ENCODE measurements at places on chromosomes 16 and 17.

DNA sequence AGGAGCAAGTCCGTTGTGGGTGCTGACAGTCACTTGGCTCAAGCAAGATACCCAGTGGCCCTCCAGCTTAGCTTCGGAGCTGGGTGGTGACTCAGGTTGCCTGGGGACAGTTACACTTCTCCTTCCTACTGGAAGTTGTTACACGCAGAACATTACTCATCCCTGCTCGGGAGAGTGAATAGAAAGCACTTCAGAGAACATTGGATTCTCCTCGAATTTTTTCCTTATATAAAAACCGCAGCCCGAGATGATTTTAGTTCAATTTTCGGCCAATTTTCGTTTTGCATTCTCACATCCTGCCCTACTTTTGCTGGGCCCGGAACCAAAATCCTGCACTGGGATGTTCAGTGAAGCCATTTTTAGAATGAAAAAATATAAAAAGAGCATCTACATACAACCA is 99.7 kb downstream of the ELAC2 start:
- DNase-seq, result no peak

- no peak for DNase-seq
Observed at GRCh38 chr17:27224526-27225315, 69.2 kb upstream of the WSB1 start.

GRCh38 chr17:5825717-5826330 is 241.5 kb upstream of the NLRP1 start:
- DNase-seq, result no peak

DNA sequence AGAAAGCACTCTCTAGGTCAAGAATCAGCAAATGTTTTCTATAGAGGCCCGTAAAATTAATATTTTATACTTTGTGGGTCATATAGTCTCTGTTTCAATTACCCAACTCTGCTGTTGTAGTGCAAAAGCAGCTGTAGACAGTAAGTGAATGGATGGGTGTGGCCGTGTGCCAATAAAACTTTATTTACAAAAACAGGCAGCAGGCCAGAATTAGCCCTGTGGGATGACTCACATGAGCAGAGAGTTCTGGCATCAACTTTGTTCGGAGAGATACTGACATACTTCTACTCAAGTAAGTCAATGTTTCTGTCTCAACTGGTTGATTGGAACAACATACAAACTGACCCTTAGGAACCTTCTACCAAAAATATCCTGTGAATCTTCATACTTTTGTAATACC is 616.2 kb downstream of the MAF start:
- no peak for DNase-seq

DNA sequence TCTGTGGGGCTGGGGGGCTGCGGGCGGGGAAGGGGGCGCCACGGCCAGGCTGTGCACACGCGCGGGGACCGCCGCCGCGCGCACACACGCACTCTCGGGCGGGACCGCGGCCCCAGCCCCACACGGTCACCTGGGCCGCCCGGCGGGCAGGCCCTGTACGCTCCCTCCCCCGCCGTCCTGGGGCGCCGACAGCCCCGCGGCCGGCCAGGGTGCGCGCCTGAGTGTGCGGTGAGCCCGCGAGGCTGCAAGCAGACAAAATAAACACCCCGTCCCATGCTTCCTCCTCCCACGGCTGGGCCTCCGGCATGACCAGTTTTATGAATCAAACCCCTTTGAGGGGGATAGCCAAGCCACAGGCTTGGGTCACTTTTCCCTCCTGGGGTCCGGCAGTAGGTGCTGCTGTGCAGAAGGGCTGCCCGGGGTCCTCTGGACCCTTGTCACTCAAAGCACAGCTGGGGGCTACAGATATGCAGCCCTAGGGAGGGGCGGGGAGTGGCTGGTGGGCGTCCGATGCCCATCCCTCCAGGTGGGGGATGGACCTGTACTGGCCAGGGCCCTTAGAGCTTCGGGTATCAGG is 441 bp downstream of the VASN start:
- DNase-seq, result peak; percentile 13

DNA sequence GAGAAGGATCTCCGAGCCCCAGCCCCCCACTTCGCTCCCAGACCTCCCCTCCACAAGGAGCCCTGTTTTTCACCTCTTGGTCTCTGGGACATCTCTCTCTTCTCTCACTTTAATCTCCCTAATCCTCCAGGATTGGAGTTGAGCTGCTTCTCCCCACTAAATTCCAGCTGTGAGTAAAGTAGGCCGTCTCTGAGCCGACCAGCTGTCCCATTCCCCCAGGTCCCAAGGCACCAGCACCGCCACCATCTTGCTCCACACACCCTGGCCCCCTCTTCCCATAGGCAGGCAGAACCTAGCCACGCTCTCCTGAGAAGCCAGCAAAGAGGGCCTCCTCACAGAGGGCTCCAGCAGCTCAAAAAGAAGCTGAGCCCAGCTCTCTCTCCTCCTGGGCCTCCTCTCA is 878 bp downstream of the DLG4 start:
- DNase-seq, result no peak

DNA sequence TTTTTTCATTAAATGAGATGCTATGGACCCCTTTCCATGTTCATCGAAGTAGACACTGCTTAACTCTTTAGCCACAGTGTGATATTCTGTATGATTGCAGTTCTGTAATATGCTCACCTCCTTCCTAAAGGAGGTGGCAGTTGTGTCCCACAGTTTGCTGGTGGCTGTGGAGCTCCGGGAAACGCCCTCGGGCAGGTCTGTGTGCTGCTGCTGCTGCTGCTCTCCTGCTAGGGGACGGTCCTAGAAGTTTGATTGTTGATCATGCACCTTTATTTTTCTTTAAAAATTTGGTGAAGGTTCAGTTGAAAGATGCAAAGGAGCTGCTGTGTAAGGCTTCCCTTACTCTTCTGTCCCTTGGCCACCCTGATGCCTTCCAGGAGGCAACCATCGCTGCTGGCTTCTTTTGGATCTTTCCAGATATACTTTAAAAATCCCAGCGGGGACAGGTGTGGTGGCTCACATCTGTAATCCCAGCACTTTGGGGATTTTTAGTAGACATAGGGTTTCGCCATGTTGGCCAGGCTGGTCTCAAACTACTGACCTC is 8.4 kb upstream of the CLEC18A start:
- no peak for DNase-seq

DNA sequence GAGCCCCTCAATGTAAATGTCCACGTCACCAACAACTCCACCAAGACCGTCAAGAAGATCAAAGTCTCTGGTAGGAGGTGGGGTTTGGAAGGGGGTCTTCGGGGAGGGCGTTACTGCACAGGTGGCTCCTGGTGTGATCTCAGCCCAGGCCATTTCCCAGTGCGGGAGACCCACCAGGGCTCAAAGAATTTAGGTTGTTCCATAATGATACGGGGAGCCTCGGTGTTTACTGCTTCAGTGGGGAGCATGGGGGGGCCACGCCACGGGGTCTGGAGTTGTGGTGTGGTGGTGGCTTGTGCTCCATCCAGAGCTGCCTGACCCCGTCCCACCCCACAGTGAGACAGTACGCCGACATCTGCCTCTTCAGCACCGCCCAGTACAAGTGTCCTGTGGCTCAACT is 7.8 kb downstream of the ARRB2 start:
- DNase-seq, result no peak

- DNase-seq, result no peak
Observed at GRCh38 chr17:78124081-78124835, 4.3 kb downstream of the TMC6 start.

- no peak for DNase-seq
Observed at GRCh38 chr17:11651089-11651488, 52.8 kb downstream of the DNAH9 start.

- DNase-seq, result no peak
Observed at GRCh38 chr16:12150600-12150999, 174.1 kb downstream of the SNX29 start.

DNA sequence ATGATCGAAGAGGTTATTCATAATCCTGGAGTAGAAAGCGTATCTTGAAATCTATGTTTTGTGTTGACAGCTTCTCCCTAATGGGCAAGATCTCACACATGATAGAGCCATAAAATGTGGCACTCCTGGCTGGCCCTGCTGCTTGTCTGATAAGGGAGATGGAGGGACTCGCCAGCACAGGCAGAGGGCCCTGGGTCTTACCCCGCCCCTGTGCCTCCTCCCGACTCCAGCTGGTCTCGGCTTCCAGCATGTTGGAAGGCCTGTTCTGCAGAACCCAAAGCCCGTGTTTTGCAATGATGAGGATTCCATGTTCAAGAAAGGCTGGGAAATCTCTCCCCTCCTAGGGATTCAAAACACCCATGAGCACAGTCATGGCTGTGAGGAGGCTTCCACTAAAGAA is 106.7 kb upstream of the SDK2 start:
- no peak for DNase-seq

GRCh38 chr17:6555331-6556120 is 829 bp downstream of the PITPNM3 start:
- DNase-seq, result no peak

DNA sequence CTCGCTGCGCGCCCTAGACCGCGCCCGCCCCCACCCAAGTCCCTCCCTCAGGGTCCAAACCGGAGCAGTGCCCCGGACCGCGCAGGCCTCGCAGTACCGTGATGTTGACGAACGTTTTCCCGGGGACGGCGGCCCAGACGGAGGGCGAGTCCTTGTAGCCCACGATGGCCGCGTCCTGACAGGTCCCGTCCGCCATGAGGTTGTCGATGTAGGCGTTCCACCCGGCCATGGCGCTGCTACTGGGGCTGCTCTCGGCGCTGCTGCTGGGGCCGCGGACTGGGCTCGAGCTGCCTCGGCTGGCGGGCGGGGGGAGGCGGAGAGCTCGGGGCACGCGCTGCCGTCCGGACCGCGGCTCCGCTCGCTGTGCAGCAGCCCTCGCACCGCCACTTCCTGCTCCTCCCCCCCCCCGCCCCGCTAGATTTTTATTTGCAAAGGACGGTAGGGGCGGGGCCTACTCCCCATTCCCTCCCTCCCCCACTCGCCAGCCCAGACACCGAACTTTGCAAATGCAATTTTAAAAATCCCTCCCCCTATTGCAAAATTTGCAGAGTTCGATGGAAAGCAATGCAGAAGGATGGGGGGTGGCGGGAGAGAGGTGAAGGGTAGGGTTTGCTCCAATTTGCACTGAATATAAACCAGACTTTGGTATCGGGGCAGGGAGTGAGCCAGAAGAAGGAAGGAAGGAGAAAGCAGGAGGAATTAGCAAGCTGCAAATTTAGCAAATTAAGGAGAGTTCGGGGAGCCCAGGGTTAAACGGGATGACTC is at the start of gene PFN1:
TSS of gene PFN1 (minus strand) at position 365 of the 765 bp plus-strand sequence. CDS start at position 229, 136 bp downstream.
- peak; percentile 95 for DNase-seq

DNA sequence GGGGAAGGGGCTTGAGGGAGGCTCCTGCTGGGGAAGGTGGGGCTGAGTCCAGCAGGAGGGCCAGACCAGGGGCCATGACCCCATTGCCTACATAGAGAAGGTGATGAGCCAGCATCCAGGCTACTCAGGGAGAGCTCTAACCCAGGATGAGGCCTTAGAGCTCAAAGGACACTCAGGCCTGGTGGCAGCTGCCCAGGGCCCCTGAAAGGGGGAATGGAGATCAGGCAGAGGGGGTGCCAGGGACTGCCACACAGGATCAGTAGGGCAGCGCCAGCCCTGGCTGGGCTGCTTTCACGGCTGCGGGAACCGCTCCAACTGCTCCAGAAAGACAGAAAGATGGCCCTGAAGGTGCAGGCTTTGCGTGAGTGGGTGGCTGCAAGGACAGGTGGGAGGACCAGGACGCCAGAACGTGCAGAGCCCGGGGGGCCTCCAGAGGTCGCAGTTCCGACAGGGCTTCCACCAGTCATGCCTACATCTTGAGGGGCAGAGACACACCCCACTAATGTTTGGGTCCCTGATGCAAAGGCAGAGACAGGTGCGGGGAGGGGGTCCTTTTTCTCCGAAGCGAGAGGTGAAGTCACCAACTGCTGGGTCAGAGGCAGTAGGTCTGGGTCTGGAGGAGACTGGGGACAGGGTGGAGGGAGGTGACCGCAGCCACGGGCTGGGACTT is 882 bp upstream of the ATP6V0C start:
- no peak for DNase-seq

DNA sequence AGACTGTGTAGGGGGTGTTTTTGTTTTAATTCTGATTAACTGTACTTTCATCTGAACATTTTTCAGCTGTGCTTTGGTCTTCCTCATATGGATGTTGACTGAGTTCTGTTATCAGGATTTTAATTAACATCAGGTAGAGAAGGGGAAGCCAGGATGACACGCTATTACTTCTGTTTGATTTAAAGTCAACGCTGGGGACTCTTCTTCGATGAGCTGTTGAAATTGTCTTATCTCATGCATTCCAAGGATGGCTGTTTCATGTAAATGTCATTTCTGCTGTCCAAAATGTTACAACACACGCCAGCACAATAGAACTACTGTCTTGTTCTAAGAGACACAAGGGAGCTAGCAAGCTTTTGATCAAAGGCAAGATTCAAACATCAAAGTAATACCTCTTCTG is 263.3 kb upstream of the CDH5 start:
- DNase-seq, result no peak

DNA sequence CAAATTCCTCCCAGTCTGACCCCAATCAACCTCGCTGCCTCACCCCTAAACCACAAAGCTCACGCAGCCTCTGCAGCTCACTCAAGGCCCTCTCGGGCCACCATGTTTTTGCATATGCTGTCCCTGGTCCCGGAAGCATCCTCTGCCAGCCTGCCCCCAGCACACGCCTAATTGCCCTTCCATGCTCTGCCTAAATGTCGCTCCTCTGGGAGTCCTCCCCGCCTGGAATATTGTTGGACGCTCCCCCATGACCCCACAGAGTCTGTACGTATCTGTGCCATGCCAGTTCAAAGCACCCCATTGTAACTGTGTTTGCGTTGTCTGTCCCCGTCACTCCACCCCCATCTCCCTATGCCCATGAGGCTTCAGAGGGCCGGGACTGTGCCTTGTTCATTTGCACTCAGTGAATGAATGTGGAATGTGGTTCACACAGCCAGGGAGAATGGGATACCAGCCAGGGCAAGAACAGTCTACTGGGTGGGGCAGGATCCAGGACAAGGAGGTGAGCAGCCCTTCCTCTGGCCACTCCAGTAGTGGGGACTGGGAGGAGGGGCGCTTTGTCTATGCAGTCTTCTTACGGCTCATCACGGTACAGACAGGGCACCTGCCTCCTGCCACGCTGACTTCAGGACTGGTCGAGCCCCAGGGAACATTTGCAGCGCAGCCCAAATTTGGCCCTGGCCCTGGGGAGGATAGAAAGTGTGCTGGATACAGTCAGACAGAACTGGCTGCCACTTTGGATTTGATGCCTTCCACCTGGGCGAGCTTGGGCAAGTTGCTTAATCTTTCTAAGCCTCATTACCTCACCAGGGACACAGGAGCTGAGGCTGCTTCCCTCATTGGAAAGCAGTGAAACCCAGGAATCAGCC is 48.5 kb downstream of the NOS2 start:
- DNase-seq, result no peak

DNA sequence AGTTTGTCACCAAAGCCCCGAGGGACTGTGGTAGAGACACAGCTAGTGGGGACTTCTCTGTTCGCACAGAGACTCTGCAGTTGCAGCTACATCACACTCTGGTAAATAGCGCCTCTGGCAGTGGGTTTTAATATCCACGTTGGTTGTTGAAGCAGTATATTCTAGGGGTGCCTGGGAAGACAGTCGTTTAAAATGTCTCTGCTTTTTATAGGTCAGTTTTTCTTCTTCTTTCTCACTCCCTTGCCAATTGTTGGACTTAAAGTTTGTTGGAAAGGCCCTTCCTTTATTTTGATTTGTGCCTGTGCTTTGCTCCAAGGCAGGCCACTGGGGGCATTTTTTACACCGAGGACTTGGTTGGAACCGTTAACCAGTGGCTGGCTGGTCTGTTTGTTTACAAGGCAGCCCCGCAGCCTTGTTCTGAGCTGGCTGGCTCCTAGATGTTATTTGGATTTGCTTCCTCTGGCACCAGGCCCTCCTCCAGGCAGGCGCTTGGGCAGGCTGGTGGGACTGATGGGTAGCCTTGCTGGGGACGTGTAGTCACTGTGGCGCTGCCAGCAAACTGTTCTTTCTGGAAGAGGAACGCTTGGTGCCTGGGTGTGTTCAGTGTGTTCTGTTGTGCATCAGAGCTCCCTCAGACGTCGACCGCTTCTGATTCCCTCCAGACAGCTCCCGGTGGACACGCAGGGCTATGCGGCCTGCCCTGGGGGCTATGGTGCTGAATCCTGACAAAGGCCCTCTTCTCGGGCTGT is 218.2 kb upstream of the CHMP6 start:
- DNase-seq, result no peak
